ENCODE measurements at places on chromosomes 13 and 19.

DNA sequence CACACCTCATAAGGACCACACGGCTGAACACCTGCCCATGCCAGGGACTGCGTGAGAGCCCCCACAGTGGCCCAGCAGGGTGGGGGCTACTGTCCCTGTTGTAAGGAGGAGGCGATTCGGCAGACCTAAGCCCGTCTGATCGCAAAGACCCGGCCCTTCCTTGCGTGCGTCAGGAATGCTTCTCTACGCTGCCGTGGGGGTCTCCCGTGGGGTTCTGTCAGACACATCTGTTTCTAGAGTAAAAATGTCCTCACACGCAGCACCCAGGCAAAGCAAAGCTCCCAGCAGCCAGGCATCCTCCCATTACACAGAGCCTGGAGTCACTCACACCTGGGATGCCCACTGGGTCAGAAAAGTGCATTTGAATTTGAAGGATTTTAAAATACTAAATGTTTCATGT lies 147.7 kb upstream of the SOX1 start:
- H3K4me3 ChIP-seq: no peak overlapping the region
- no peak overlapping the region for H3K27ac ChIP-seq
- no peaks in the 10 kb centered on the region for H3K4me1 ChIP-seq

DNA sequence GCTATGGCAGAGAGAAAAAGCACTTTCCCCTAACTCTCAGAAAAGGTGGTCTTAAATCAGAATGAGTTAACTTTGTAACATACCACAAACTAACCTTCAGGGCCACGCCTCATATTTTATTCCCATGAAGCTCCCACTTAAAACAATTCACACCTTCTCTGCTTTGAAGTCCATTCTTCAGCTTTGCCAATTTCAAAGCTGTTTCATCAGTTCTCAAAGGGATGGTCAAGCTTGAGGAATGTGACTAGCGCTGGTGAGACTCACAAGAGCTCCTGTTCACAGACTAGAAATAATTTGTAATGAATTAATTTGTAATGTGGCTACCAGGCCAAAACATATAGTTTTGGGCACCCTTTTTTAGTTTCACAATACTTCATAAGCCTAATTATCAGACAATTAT lies 68.2 kb downstream of the STK24 start:
- H3K4me1 ChIP-seq: peaks cover 15% of the 10 kb centered on the region
- H3K4me3 ChIP-seq: no peak overlapping the region
- no peaks in the 10 kb centered on the region for H3K27me3 ChIP-seq
- no peak for DNase-seq
- H3K27ac ChIP-seq: no peak overlapping the region

- no peak for DNase-seq
- no peaks in the 10 kb centered on the region for H3K27me3 ChIP-seq
- no peaks in the 10 kb centered on the region for H3K4me1 ChIP-seq
- no peak overlapping the region for H3K4me3 ChIP-seq
- no peaks in the 10 kb centered on the region for H3K36me3 ChIP-seq
These were observed 24.3 kb upstream of the INTS6 start for GRCh38 chr13:51477149-51477548.

GRCh38 chr13:30071969-30072817 lies 221.8 kb upstream of the UBL3 start:
- 0 out of 2 replicates have a peak, but pooled peaks cover 2% of the 10 kb centered on the region for H3K4me1 ChIP-seq
- no peaks in the 10 kb centered on the region for H3K36me3 ChIP-seq
- no peak overlapping the region for H3K27ac ChIP-seq
- DNase-seq: no peak
- H3K4me3 ChIP-seq: no peak overlapping the region

DNA sequence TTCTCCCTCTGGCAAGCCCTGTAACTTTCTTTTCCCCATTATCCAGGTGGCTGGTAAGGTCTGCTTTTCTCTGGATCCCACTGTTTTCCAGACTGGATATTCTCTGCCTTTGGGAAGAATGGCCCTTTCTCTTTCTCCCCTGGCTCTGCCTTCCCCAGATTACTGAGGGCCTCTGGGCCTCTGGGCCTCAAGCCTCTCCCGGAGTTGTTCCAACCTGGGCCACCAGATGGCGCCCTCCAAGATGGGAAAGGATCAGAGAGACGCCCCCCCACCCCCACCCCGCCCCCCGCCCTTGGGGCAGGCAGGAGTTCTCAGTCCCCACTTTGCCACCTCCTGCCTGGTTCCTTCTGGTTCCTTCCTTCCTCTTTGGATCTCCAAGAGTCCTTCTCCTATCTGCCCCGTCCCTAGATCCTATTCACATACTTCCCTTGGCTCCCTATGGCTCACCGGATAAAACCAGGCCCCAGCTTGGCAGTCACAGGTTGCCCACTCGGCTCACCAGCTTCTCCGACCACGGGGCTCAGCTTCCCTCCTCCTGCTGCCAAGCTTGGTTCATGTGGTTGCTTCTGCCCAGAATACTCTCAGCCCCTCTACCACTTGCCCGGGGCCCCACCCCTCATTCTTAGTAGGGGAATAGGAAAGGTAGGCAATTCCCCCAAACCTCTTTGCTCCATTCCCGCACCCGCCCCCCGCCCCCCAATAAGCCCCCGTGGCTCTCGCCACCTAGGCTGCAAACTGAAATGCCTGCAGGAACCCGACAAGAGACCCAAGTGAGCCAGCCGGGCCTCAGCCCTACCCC lies 13.1 kb downstream of the EPS8L1 start:
- peaks cover 4% of the 10 kb centered on the region for H3K36me3 ChIP-seq
- no peak overlapping the region for H3K27ac ChIP-seq
- no peaks in the 10 kb centered on the region for H3K27me3 ChIP-seq

DNA sequence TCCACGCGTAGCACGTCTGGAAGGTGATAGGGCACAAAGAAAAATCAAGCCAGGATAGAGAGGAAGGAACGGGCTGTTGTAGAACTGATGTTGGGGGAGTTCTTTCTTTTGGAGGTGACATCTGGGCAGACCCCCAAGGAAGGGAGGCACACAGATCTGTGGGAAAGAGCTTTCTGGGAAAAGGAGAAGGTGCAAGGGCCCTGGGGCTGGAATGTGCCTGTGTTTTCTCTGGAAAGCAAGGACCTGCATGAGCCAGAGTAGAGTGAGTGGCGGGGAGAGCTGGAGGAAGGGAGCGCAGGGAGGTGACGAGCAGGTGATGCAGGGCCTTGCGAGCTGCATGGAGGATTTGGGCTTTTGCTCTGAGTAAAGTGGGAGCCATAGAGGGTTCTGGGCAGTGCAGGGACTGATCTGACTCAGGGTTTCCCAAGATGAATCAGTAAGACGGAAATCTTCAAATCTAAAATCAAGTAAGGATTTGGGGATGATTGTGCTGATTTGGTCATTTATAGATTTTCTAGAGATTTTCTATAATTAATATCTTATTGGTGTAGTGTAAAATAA lies 30.8 kb downstream of the SMARCA4 start:
- H3K4me3 ChIP-seq: no peak overlapping the region
- no peaks in the 10 kb centered on the region for H3K27me3 ChIP-seq
- peaks cover 59% of the 10 kb centered on the region for H3K36me3 ChIP-seq
- H3K4me1 ChIP-seq: no peaks in the 10 kb centered on the region

DNA sequence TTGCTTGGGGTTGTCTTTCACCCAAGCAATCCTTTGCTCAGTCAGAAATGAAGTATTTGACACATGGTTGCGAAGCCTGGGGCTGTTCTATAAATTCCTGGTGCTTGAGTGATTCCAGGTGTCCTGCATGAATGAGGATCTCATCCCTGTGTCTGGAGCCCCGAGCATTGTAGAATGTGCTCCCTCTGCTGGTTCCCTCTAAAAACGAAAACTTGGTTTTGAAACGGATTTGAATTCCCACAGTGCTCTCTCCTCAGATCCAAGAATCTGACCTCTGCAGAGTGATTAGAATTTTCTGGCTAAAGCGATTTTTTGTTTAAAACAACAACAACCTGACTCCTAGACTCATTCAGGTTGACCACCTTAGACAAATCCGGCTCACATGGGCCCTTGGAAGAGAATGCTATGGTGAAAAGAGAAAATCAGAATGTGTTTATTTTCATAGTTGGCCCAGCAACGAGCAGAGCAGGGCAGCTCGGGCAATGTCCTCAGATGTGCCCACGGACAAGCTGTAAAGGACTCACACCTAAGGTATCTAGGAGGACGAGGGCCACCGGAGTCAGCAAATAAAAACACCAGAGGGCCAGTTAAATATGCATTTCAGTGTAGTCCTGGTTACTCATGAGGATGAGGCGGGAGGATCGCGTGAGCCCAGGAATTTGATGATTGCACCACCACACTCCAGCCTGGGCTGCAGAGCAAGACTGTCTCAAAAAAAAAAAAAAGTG lies 8.7 kb upstream of the ATP12A start:
- peak overlapping the region; percentile 41 for H3K4me3 ChIP-seq
- no peak for DNase-seq
- no peaks in the 10 kb centered on the region for H3K27me3 ChIP-seq
- no peak overlapping the region for H3K27ac ChIP-seq

- no peaks in the 10 kb centered on the region for H3K27me3 ChIP-seq
- peak; percentile 94 for DNase-seq
- no peak overlapping the region for H3K4me3 ChIP-seq
- no peak overlapping the region for H3K27ac ChIP-seq
- peaks cover 4% of the 10 kb centered on the region for H3K4me1 ChIP-seq
These were observed 51.9 kb downstream of the CELF5 start for GRCh38 chr19:3276341-3276799.

- peaks cover 5% of the 10 kb centered on the region for H3K4me1 ChIP-seq
- H3K36me3 ChIP-seq: no peaks in the 10 kb centered on the region
- H3K27ac ChIP-seq: no peak overlapping the region
These were observed 1.1 kb upstream of the SMIM24 start for GRCh38 chr19:3481241-3482090.

DNA sequence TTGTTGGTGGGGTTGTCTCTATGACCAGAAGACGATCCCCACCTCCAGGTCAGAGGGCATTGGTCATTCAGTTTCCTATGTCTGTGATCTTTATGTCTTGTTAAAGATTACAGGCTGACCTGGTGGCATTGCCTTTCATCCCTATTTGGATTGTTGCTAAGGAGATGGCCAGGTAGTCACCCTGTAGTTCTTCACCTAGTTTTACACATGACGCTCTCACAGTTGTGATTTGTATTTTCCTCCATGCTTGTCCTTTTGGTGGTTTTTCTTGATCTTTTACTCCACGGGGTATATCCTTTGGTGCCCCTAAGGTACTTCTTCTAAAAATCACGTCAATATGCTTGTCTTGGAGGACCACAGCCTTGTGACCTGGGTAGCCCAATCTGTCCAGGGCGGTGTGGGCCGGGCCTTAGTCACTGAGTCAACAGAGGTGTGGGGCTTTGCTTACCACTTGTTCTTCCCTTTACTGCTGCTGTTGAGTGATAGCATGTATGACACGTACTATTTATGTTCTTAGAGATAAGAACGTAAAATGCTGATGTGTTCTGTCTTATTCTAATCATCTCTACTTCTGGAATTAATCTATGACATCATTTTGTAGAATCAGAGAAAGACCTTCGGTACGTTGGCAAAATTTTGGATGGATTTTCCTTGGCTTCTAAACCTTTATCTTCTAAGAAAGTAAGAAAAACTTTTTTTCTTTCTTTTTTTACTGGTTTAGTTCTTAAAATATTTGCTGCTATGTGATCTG lies 20.1 kb downstream of the GPATCH1 start:
- no peak overlapping the region for H3K27ac ChIP-seq
- no peaks in the 10 kb centered on the region for H3K27me3 ChIP-seq
- no peak for DNase-seq
- no peak overlapping the region for H3K4me3 ChIP-seq

- peaks cover 23% of the 10 kb centered on the region for H3K4me1 ChIP-seq
- peak overlapping the region; percentile 22 for H3K27ac ChIP-seq
- no peaks in the 10 kb centered on the region for H3K27me3 ChIP-seq
- DNase-seq: no peak
These were observed 1.3 kb upstream of the ISYNA1 start for GRCh38 chr19:18439025-18439909.

GRCh38 chr19:46755853-46756543 lies 9.7 kb upstream of the STRN4 start:
- no peak for DNase-seq
- H3K4me1 ChIP-seq: no peaks in the 10 kb centered on the region
- no peaks in the 10 kb centered on the region for H3K27me3 ChIP-seq
- H3K36me3 ChIP-seq: no peaks in the 10 kb centered on the region
- no peak overlapping the region for H3K4me3 ChIP-seq

DNA sequence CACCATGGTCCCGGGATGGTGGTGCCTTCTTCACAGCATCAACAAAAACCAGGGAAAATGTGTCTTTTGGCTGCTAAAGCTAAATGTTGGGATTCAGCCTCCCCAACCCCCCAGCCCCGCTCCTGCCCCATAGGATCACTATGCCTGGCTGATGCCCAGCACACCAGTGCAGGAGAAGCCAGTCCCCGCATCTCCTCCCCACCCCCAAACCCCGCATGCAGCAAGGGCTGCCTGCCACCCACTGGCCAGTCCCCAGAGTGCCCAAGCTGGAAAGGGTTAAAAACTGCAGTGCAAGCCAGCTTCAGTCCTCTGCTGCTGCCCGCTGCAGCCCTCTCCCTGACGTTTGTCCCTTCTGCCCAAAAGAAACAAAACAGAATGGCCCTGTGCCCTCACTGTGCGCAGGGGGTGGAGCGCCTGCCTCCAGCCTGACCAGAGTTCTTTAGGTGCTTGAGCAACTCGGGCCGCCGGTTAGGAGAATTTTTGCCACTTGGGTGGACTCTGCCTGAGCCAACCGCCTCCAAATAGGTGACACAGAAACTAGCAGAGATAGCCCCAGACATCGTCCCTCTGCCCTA lies 3.7 kb downstream of the CALM3 start:
- no peak overlapping the region for H3K4me3 ChIP-seq
- no peaks in the 10 kb centered on the region for H3K27me3 ChIP-seq
- H3K36me3 ChIP-seq: peaks cover 41% of the 10 kb centered on the region
- H3K4me1 ChIP-seq: peaks cover 9% of the 10 kb centered on the region
- DNase-seq: no peak

DNA sequence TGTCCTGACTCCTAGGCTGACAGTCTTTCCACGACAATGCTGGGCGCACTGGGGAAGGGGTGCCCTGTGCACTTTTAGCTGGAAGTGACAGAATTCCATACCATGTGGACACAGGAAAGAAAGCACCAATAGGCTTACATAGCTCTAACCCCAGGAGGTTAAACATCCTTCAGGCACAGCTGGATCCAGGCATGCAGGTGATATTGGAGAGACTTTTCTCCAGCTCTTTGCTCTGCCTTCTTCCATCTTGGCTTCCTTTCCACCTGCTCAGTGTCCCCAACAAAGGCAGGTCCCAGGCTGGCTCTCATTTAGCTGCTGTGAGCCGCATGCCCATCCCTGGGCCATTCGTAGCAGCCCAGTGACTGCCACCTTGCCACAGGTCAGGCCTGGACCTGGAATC lies 61.1 kb upstream of the LDLR start:
- peaks cover 47% of the 10 kb centered on the region for H3K36me3 ChIP-seq
- H3K4me3 ChIP-seq: no peak overlapping the region
- DNase-seq: no peak
- no peaks in the 10 kb centered on the region for H3K4me1 ChIP-seq
- no peak overlapping the region for H3K27ac ChIP-seq
- H3K27me3 ChIP-seq: no peaks in the 10 kb centered on the region

DNA sequence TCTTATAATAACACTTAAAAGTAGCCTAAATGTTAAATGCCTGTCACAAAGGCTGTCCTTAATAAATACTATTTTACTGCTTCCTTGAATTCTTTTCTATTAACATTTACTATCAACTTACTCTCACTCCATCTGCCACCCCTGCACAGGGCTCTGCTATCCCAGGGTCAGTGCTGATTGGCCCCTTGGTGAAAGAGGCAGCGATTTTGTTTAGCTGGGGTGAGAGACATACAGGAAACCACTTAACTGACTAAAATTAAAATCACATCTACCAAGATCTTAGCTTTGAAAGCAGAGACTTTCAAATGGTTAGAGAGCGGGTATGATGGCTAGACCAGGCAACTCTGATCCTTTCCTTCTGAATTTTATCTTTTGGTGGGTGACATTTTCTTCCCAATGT lies 149.9 kb upstream of the HTR2A start:
- no peak overlapping the region for H3K27ac ChIP-seq
- no peaks in the 10 kb centered on the region for H3K27me3 ChIP-seq
- H3K4me3 ChIP-seq: no peak overlapping the region
- no peaks in the 10 kb centered on the region for H3K36me3 ChIP-seq
